ENCODE measurements at places on chromosomes 2 and 18.

DNA sequence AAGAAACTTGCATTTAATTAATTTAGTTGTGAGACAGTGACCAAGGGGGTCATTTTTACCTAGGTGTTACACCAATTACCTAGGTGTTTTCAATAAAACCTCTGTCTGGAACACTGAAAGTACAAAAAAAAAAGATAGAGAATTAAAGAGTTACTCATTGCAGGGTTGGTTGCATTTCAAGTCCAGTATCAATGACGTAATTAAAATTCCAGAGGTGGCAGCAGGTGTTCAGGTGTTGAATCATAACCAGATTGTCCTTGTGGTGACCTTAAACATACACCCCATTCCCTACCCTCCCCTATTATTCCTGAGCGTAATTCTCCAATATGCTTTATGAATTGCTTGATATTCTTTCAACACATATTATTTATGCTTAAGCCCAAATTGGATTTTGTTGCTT is 352.0 kb upstream of the SLC8A1 start:
- DNase-seq: no peak

GRCh38 chr2:216765761-216766262 is 70.5 kb upstream of the IGFBP5 start:
- no peak for DNase-seq

DNA sequence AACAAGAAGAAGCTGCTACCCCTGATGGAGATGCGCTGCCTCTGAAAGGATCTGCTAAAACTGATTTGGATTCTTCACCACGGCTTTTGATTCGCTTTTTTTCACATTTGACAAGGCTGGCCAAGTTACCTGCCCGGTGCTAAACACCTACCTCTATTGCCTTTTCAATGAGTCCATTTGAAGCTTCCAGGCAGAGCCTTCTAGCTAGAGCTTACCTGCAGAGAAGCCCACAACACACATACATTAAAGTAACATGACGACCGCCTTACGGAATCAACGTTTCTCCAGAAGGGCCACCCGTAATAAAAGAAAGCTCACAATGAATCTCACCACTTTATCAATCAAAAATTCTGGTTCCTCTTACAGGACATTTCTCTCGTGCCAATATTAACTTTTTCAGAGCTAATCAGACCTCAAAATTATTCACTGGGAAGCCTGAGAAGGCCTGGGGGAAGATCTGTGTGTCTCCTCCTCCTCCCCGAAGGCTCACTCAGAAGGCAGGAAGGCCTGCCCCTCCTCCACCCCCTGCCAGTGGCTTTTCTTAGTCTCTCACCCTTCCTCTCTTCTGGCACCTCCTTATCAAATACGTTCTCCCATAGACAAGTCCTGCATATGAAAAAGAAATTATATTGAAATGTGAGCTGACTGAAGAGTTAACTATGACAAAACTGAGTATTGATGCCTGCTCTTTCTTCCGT is 171.0 kb downstream of the DNER start:
- no peak for DNase-seq

- no peak for DNase-seq
Measured at GRCh38 chr18:60812921-60813320, 440.3 kb upstream of the MC4R start.

DNA sequence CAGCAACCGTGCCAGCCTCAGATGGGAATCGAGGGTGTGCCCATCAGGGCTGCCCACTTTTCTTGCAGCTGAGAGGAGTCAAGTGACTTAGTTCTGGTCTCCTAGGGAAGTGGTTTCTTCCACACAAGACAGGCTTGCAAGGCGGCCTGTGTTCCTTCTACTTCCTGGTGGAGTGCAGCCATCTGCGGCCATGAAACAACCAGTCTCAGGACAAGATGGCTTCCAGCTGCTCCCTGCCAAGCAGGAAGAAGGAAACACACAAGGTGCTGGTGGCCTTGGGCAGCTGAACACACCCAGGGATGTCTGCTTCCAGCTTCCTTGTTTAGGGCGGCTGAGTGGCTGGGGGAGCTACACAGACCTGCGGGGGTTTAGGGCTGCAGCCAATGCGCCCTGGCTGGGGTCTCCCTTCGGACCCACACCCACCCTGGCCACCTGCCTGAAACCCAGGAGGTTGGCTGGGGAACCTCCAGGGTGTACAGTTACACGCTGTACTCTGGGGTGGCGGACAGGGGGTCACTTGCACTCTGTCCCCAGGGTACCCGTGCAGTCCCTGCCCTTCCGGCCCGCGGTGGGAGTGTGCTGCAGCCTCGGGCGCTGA is 34.7 kb downstream of the PTPN18 start:
- no peak for DNase-seq

GRCh38 chr18:23378302-23378686 is 74.8 kb upstream of the RIOK3 start:
- no peak for DNase-seq

- DNase-seq: no peak
Measured at GRCh38 chr2:96864343-96865091, 5.4 kb downstream of the SEMA4C start.

DNA sequence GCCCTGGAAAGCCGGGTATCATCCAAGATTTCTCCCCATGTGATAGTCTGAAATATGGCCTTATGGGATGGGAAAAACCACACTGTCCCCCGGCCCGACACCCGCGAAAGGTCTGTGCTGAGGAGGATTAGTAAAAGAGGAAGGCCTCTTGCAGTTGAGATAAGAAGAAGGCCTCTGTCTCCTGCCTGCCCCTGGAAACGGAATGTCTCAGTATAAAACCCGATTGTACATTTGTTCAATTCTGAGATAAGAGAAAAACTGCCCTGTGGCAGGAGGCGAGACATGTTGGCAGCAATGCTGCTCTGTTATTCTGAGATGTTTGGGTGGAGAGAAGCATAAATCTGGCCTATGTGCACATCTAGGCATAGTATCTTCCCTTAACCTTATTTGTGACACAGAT is 26.8 kb downstream of the RUFY4 start:
- DNase-seq: no peak

DNA sequence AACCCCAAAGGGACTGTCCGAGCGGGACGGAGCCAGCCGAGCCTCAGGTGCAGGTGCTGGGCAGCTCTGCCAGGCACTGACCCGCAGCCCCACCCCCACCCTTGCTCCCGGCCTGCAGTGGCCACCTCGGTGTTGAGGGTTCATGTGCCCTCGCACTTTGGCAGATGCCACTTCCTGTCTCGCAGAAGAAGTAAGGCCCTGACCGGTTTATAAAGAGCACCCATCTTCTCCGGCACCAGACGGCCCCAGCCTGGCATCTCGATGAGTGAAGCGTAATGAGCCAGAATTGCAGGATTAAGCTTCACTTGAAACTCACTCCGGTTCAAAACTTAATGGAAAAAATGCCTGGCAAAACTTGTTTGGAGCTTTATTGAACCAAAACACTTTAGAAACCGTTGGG is 10.9 kb upstream of the NFATC1 start:
- no peak for DNase-seq

- DNase-seq: no peak
Measured at GRCh38 chr2:56410140-56410539, 226.3 kb downstream of the CCDC85A start.

GRCh38 chr2:2188344-2188920 is 142.6 kb downstream of the MYT1L start:
- DNase-seq: no peak

Measured in sciatic nerve (tissue), 2 donors.